RWPE1 (cell line): ENCODE measurements at places on chromosomes 7 and 10.

DNA sequence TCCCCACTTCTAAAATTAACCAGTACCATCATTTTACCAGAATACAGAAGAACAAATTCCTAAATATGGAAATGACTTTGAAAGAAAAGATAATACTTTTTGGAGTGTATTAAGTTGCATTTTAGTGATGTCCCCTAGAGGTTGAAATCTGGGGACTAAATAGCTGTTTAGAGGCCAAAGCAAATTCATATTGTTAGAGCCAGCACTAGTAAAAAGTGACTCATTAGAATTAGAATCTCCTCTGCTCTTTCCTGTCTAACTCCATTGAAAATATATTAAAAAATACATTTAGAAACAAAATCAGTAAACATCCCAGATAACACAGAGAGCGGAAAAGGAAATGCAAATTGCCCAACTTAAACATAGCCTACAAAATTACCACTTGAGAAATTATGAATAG, 1189.6 kb upstream of the C7orf33 start:
- no peak for DNase-seq

DNA sequence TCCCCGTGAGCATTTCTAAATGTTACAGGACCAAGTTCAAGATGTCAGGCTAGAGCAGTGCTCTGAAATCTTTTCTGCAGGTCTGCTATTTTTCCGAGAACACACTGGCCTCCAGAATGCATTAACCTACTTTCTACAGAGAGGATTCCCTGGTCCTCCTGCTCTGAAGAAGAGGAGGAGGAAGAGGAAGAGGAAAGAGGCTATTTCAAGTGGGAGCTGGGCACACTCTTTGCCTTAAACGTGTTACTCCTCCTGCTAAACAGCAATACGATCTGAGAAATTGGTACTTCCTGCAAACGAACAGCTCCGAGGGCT, 157.4 kb downstream of the FRMD4A start:
- no peak for DNase-seq

DNA sequence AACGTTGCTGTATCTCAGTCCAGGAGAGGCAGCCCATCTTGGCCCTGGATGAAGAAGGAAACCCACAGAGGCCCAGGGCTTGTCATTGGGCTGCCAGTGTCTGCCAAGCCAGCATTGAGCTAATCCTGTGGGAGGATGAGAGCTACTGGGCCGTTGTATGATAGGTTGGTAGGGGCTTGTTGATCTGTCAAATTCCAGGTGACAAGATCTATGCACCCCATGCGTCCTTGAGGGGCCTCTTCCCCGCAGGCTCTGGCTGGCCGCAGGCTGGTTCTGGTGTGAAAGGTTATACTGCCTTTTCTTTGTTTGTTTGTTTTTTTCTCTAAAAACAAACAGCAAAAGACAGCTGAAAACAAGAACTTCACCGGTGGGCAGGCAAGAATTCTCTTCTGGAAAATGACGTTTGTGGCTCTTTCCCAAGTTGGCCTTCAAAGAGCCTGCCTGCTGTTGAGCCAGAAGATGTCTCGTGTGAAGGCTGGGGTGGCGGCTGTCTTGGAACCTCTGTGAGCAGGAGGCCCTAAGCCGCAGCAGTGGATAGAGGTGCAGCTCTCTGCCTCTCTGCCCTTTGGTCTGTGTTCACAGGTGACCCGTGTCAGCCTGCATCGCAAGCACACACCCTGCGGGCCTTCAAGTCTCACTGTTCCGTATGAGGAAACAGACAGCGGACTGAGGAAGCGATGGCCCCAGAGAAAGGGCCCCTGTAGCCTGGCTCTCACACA, 23.3 kb downstream of the CYP17A1 start:
- no peak for DNase-seq

- DNase-seq, result no peak
Measured at GRCh38 chr7:107017965-107018719, 26.4 kb upstream of the PRKAR2B start.

GRCh38 chr7:36961097-36961496, 236.8 kb upstream of the AOAH start:
- DNase-seq, result no peak

DNA sequence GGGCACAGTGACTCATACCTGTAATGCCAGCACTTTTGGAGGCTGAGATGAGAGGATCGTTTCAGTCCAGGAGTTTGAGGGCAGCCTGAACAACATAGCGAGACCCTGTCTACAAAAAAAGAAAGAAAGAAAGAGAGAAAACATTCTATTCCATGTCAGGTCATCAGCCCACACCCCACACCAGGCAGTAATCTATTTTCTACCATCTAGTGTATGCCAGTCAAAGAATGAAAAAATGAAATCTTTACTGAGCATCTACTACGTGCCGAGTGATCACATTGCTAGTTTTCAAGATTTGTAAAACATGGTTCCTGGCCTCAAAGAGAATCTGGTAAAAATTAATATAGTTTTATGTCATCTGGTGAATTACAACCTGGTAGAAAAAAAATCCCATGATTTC, 3.1 kb upstream of the EPHB4 start:
- no peak for DNase-seq

GRCh38 chr7:90955641-90956207, 308.5 kb upstream of the FZD1 start:
- DNase-seq, result no peak

DNA sequence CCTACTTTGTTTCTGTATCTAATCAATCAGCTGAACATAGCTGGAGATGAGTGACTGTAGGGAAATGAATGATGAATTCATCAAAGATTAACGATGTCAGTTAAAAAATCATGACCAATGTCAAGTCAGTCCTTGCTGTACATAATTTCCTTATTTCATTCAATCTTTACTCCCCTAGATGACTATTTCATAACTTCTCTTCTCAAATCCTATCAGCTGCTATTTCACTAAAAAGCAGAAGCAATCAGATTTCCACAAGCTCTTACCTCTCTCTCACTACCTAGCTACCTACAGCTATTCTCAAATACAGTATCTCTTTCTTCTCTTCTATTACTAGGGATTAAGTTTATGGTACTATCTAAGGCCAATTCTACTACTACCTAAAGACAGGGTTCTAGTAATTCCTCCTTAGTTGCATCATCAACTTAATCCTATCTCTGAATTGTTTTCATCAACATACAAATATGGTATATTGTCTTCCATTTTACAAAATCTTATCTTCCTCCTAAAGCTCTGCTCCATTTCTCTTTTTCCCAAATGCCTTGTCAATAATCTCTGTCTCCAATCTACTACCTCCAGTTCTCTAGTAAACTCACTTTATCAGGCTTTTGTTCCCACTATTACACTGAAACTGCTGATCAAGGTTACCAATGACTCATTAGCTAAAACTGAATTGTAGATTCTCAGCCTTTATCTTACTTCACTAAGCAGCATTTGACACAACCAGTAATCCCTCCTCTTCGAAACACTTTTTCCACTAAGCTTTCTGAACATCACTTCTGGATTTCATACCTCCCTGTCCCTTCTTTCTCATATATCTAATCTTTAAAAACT, 28.4 kb downstream of the JMJD1C start:
- DNase-seq, result no peak

- no peak for DNase-seq
Measured at GRCh38 chr7:35691366-35691765, 3.6 kb downstream of the HERPUD2 start.

- no peak for DNase-seq
Measured at GRCh38 chr7:151724920-151725584, 151.9 kb downstream of the PRKAG2 start.

GRCh38 chr7:50397320-50397970, 52.7 kb downstream of the FIGNL1 start:
- DNase-seq, result no peak

GRCh38 chr10:76974017-76974691, 663.5 kb downstream of the KCNMA1 start:
- DNase-seq, result peak; percentile 38

- no peak for DNase-seq
Measured at GRCh38 chr7:15839416-15840100, 153.1 kb upstream of the MEOX2 start.

DNA sequence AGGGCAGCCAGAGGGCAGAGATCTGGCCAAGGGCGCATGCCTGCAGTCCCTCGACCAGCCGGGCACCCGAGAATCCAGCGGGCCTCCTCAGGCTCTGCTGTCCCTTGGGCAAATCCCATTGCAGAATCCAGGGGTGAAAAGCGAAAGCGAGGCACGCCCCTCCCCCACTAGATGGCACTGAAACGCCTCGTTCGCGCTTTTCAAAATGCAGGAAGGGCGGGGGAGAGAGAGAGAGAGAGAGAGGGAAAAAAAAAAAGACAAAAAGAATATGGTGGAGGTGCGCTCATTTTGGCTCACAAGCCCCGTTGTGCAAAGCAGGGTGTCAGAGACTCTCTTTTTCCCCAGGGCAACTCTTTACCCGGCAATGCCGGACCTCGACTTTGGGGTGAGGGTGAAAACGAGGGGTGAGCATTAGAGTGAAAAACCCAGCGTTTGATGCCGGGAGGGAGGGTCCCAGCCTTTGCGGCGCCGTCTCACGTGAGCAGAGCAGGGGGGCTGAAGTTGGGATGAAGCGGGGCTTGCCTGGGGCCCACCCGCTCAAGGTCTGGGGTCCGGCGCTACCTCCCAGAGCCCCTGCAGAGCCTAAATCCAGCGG, 2.5 kb upstream of the TMEM178B start:
- DNase-seq, result peak; percentile 34

DNA sequence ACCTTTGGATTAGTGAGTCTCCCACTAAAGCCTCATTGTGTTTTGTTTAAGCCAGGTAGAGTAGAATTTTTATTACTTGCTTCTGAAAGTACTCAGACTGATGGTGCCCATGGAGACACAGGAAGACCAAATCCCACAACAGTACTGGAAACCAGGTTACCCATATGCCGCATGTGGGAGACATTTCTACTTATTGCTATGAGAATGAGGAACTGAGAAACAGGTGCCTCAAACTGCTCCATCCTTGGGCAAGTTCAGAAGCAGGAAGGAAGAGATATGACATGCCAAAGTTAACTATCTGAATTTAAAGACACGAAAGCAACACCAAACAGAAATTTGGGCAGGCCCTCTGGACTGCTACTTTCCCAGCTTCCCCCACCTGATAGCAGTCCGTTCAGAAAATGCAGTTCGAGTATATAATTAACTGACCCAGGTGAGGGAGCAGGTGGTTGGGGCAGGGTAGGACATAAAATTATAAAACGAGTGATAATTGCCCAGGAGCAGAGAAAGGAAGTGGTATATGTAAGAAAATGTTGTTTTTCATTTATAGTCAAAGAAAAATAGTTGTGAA, 382.3 kb upstream of the MTPN start:
- DNase-seq, result no peak

DNA sequence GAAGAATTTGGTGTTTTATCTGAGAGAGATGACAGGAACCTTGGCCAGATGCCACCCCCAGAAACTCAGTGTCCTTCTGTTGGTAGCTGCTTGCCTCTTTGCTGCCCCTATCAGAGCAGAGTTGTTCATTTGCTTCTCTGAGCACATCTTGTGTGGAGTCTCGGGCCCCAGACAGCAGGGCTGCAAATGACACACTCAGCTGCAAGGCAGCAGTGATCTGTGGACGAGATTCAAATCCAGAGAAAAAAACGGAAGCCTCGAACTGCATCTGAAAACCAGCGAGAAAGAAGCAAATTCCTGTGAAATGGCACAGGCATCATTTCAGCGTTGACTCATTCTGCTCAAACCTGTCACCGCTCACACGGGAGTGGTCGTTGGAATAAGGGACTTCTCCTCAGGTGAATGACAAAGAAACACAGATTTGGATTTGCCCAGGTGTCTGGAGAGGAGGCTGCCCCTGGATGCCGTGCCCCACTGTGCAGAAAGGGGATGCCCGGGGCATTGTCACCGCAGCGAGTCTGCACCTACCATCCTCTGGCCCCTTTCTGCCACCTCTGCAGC, 144.7 kb downstream of the PFKFB3 start:
- DNase-seq, result no peak

GRCh38 chr10:62594093-62594520, 210.4 kb upstream of the ADO start:
- DNase-seq, result peak; percentile 49

DNA sequence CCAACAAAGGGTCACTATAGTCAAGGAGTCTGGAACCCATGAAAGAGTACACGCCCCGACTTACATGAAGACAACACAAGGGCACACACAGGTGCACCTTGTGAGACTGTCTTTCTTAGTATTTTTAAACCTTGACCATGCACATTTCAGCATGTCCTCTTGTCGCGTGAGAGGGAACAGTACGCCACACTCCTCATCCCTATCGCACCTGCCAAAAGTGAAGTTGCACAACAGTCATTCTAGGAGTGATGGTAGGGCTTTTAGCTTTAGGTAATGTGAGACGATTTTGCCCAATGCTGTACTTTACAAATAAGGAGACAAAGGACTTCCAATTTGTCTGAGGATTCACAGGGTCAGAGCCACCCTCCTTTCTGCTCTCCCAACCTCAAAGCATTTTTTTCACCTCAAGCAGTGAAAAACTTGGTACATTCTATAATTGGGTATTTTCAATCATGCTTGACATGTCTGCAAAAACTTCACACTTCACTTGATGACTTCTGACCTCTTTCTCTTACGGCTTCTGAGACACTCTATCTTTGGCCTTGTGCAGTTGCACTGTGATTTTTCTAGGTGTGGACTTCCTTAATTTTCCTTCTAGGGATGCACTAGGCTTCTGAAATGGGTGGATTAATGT, 173.9 kb upstream of the GRB10 start:
- no peak for DNase-seq

- DNase-seq, result no peak
Measured at GRCh38 chr7:3094701-3095445, 51.2 kb upstream of the CARD11 start.

DNA sequence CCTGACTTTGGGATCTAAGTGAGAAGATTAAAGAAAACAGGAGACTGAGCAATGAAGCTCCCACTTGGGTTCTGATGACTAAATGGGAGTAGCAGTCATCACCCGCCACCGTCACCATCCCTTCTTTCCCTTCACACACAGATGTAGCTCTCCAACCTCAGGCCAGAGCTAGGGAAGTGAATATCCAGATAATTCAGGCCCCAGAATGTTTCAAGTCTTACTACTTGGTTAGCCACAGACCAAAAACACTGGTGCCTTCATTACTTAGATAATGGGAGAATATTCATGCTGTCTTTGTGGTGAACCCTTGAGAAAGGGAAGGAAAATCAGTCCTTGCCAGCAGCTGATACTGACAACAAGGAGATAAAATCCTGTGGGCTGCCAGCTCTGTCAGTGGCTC, 100.7 kb downstream of the OSBPL3 start:
- DNase-seq, result no peak

DNA sequence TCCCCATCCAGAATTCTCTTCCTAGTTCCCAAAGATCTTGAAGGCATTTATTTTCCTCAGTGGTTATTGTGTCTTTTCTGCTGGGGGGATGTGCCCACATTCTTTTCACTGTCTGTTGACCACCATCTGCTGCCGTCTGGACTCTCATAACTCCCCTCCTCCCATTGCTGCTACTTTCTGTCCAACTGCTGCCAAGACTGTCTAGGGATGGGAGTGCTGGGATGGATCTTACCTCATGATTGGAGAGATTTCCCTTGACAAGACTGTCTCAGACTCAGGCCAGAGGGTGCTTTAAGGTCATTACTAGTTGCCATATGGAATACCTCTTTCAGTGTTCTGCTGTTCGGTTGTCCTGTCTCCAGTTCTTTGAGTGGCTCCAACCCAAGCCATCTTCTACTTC, 141.6 kb downstream of the C1GALT1 start:
- DNase-seq, result no peak

GRCh38 chr7:96870185-96870584, 135.2 kb upstream of the DLX6 start:
- peak; percentile 26 for DNase-seq
